ENCODE measurements at places on chromosomes 16 and 17.

DNA sequence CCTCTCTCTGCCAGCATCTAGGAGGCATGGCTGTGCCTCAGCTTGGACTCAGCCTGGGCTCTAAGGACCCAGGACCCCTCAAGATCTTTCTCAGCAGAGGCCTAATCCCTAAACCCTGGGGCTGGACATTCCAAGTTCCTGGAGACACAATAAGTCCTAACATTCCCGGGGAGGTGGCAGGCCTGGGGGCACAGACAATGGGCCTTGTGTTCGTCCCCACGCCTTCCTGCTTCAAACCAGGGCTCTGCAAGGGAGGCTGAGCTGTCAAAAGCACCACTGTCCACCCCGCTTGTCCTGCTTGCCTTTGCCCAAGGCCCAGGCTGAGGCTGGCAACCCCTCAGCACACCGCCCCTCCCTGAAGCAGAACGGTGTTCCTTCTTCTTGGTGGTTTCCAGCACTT is 13.7 kb downstream of the SDK2 start:
- no peak for DNase-seq

DNA sequence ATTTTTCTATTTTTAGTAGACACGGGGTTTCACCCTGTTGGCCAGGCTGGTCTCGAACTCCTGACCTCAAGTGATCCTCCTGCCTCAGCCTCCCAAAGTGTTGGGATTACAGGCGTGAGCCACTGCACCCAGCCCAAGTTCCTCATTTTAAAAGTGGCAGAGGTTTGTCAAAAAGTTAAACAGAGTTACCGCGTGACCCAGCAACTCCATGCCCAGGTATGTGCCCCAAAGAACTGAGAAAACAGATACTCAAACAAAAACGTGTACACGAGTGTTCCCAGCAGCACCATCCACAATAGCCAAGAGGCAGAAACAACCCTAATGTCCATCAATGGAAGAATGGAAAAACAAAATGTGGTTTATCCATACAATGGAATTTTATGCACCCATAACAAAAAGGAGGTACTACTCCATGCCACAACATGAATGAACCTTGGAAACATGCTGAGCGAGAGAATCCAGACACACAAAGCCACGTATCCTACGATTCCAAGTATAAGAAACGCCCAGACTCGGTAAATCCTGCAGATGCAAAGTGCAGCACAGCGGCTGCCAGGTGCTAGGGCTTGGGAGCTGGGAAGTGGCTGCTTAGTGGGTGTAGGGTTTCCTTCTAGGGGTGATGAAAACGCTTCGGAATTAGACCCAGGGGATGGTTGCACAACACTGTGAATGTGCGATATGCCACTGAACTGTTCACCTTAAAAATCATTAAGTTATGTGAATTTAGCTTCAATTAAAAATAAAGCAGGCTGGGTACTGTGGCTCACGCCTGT is 24.8 kb downstream of the ADCY9 start:
- no peak for DNase-seq

DNA sequence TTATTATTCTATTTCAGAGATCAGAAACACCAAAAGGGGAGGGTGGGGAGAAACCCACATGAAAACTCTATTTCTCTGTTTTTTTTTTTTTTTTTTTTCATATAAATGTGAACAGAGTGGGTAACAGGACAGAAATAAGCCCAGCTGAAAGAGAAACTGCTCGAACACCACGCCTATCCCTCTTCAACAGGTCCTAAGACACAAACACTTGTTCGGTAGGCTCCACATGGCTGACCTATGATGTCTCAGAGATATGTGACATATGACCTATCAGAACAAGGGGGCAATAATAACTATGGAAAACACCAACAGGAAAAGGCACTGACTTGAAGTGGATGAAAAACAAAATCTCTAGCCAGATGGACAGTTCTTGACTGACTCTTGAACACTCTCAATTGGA is 44.8 kb downstream of the PARN start:
- no peak for DNase-seq

GRCh38 chr16:50153596-50154419 is 702 bp downstream of the TENT4B start:
- peak; percentile 15 for DNase-seq

GRCh38 chr16:73170612-73171038 is 122.7 kb upstream of the ZFHX3 start:
- no peak for DNase-seq

GRCh38 chr17:7235693-7236665 is 1.7 kb upstream of the DVL2 start:
- DNase-seq: no peak

DNA sequence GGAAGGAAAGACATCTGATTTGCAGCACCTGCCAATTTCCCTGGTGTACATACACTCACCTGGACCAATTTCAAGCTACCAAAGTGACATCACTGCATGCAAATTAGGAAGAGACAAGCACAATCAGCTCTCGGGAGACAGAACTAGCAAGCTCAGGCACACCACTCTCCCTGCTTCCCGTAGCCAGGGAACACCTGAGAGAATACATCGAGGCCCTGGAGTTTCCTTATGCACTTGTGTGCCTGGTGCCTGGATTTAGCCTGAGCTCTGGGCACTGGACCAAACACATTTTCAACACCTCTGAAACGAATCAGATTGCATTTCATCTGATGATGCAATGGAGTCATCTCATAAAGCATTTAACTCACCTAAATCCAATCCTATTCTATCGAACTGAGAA is 110.5 kb downstream of the HS3ST2 start:
- DNase-seq: no peak

DNA sequence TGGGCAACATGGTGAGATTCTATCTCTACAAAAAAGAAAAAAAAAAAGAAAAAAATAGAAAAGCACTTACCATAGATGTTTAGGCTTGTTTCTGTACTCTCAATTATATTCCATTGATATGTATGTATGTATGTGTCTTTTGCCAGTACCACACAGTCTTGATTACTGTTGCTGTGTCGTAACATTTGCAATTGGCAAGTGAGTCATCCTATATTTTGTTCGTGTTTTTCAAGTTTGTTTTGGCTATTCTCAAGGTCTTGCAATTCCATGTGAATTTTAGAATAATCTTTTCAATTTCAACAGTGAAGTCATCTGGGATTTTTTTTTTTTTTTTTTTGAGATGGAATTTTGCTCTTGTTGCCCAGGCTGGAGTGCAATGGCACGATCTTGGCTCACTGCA is 19.3 kb downstream of the SPECC1 start:
- no peak for DNase-seq

GRCh38 chr16:73275448-73275847 is 227.5 kb upstream of the ZFHX3 start:
- DNase-seq: no peak

- no peak for DNase-seq
These were observed 13.1 kb upstream of the BCAR1 start for GRCh38 chr16:75264457-75264998.

- DNase-seq: no peak
These were observed 36.4 kb upstream of the CDC42EP4 start for GRCh38 chr17:73348018-73348828.

- peak; percentile 74 for DNase-seq
These were observed at the start of gene TNFRSF12A for GRCh38 chr16:3020247-3020603. TNFRSF12A (plus strand) TSS chr16:3020368; CDS start chr16:3020398, 30 bp downstream.

DNA sequence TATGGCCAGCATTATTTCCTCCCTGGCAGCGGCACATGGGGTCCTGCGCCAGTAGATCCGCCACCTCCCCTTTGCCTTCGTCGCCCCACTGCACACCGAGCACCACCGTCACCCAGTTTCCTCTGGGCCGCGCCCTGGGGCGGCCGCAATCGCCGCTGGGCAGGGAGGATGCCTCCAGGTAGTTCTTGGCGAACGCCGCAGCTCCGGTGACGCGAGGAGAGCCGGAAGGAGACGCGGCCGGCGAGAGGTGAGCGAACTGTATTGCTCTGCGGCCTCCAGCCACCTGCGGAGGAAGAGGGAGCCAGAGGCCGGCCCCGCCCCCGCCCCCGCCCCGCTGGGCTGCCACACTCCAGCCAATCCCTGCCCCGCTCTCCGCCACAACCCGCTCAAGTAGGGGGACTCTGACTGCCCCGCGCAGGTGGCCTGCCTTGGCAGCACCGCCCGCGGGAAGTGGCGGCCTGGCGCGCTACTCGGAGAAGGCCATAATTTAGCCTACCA is 11.8 kb upstream of the SLFN13 start:
- peak; percentile 42 for DNase-seq

DNA sequence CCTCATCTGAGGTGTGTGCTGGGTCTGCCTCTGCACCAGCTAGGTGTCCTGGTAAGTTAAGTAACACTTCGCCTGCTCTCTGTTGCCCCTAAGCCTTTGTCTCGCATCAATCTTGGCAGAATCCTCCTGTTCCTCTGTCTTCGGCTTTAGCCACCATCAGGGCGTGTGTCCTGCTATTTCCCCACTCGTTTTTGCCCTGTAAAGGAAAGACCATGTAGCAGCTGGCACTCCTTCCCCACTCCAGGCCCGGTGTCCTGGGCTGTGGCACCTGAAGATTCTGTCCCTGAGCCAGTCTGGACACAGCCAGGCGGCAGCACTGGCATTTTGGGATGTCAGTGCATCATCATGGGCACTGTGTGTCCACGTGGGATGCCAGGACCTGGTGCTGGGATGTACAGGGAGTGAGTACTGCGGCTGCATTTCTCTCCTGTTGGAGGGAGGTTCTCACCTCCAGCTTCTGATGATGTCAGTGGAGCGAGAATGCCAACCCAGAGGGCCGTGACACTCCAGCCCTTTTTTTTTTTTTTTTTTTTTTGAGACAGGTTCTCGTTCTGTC is 26.2 kb upstream of the FOXK2 start:
- no peak for DNase-seq

DNA sequence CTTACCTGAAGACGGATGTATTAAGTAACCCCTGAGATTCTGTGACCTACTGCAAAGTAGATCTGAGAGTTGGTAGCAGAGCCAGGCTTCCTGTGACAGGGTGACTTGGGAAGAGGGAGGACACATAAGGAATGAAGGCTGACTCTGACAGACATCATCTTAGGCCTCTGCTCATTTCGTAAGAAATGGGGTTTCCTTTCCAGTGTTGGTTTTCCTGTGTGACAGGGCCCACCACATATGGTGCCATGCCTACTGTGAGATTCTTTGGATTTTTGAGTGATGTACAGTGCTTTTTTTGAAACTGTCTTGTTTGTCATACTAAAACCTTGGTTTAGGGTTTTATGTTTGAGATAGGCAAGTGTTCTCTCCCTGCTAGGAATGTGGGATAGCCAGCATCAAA is 12.7 kb downstream of the LIG3 start:
- no peak for DNase-seq

GRCh38 chr16:88805340-88805715 is 1.7 kb downstream of the CDT1 start:
- DNase-seq: no peak

GRCh38 chr16:79272141-79272577 is 328.4 kb downstream of the MAF start:
- DNase-seq: no peak

DNA sequence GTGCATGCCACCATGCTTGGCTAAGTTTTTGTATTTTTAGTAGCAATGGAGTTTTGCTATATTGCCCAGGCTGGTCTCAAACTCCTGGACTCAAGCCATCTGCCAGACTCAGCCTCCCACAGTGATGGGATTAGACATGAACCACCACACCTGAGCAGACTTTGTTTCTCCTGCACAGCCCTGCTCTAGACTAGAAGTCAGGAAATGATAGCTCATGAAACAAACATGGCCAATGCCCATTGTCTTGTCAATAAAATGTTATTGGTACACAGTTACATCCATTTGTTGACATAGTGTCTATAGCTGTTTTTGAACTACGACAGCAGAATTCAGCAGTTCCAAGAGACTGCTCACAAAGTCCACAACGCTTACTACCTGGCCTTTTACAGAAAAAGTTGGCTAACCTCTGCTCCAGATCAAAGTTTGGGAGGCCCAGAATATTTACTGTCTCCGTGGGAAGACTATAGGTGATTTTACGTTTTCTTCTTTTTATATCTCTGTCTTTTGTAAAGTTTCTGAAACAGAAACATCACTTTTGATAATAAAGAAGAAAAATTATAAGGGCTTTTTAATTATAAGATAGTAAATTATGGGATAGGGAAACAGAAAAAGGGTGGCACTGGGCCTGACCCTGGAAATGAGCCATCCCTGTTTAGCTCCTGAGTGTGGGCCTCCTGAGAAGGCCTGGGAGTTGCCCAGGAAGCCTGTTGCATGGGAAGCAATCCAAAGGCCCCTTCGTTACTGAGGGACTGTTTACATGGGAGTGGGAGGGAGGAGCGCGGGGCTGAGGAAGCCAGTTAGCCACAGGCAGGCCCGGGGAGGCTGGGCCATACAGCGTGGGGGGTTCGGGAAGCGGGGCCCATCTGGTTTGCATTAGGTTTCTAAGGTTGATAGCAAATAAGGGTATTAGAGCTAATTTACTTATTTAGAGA is 201.5 kb downstream of the IRF8 start:
- no peak for DNase-seq

DNA sequence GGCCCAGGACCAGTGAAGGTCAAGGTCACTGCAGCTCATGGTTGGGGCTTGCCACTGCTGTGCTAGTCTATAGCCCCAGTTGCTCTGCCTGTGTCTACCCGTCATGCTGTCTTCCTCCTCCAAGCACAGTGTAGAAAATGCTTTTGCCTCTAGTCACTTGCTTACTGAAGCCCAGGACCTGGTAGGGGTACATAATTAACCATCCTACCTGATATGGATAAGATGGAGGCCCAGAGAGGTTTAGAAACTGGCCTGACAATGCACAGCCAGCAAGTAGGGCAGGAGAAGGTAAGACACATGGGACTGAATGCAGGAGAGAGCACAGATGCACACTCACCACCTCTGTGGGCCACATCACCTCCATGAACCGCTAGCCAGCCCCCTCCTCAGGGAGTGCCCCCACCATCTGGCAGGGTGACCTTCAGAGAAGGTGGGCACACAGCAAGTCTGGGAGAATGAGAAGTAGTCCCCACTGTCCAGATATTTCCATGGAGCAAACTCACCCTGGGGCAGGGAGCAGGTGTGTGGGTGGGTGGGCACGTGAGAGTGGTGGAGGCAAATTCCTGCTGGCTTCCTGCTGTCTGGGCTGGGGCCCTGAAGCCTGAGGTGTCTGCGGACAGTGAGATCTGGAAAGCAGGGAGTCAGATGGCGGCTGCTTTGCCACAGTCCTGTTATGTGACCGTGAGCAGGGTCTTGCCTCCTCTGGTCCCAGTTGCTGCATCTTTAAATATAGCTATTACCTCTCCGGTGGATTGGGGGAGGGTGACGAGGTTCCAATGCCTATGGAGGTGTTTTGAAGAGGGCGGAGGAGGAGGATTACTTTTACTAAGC is 1.0 kb downstream of the CX3CL1 start:
- DNase-seq: no peak

DNA sequence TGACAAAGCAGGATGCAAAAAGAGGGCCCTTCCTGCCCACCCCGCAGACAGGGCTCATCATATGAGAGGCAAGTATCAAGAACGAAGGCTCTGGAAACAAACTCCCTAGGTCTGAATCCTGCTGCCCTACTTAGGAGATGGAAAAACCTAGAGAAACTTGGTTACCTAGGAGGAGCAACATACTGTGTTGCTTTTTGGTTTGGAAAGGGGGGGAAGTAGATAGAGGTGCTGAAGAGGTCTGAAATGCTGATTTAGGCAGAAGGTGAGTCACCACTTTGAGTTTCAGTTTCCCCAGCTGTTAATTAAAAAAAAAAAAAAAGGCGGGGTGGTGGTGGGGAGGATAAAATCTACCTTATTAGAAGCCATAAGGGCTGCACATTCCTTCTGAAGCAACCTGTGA is 1.5 kb downstream of the N4BP1 start:
- DNase-seq: no peak

GRCh38 chr17:7403727-7403976 is 245 bp downstream of the TMEM256 start:
- DNase-seq: no peak
